ENCODE measurements at places on chromosomes 12 and 14.

- DNase-seq = no peak
These were observed 2.8 kb upstream of the FGF6 start for GRCh38 chr12:4448371-4448940.

GRCh38 chr12:61272441-61272840, 987.8 kb upstream of the USP15 start:
- no peak for DNase-seq

DNA sequence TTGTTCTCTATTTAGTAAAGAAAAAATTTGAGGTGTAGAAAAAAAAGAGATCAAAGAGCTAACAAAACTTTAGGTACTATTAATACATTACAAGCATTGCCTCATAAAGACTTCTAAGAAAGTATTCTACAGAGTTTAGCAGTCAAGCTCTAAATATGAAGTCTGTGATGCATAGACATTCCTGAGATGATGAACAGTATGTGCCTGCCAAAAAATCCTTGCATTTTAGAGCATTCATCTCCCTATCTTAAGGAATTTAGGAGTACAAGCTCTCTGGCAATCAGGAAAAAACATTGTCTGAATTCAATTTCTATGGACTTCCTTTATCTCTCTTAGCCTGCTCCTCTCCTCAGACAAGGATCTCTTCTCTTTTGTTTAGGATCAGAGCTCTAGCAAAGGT, 202.6 kb upstream of the LRFN5 start:
- DNase-seq = no peak

DNA sequence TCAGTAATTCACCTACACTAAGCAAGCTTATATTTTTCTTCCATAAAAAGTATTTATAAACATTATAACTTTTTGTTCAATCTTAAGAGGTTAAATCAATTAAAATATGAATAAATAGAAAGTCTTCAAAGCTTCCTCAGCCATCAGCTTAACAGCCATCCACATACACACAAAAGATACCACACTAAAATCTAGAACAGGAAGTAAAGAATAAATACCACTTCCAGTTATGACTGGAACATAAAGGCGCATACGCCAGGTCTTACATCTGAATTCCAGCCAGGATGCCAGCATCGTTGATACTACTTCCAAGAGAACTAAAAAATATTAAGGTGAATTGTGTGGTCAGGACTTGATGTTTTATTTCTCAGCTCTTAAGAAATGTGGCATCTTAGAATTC, 17.0 kb downstream of the SIX1 start:
- no peak for DNase-seq

GRCh38 chr12:93812626-93813025, 135.5 kb downstream of the CRADD start:
- DNase-seq = no peak

DNA sequence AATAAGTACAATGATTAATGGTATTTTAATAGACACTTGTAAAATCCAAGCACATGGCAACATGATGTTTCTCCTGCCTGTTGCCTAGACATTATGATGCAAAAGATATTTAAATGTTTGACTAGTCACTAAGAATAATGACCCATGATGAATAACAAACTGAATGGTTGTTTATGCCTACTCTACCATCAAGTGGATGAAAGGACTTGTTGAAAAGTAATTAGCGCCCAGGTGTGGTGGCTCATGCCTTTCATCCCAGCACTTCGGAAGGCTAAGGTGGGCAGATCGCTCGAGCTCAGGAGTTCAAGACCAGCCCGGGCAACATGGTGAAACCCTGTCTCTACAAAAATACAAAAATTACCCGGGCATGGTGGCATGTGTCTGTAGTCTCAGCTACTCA, 30.7 kb downstream of the KIF21A start:
- no peak for DNase-seq

- no peak for DNase-seq
These were observed 98.5 kb downstream of the ETV6 start for GRCh38 chr12:11747969-11748368.

- no peak for DNase-seq
These were observed 193.3 kb downstream of the KTN1 start for GRCh38 chr14:55773312-55773711.

- no peak for DNase-seq
These were observed 230.1 kb upstream of the PLXNC1 start for GRCh38 chr12:93918262-93918661.

DNA sequence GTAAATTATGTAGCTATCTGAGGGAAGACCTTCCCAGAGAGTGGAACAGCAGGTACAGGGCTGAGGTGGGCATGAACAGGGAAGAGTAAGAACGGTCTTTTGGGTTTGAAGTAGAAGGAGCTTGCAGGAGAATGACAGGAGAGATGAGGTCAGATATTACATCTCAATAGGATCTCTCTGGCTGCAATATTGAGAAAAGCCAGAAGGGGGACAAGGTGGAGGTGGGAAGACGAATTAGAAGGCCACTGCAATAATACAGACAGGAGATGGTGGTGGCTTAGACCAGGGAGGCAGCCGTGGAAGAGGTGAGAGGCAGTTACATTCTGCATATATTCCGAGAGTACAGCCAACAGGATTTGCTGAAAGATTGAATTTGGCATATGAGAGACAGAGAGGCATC, 310.2 kb downstream of the APAF1 start:
- no peak for DNase-seq

- no peak for DNase-seq
These were observed 215.0 kb upstream of the EEA1 start for GRCh38 chr12:93144109-93144508.

GRCh38 chr12:26705851-26706250, 127.1 kb downstream of the ITPR2 start:
- no peak for DNase-seq

DNA sequence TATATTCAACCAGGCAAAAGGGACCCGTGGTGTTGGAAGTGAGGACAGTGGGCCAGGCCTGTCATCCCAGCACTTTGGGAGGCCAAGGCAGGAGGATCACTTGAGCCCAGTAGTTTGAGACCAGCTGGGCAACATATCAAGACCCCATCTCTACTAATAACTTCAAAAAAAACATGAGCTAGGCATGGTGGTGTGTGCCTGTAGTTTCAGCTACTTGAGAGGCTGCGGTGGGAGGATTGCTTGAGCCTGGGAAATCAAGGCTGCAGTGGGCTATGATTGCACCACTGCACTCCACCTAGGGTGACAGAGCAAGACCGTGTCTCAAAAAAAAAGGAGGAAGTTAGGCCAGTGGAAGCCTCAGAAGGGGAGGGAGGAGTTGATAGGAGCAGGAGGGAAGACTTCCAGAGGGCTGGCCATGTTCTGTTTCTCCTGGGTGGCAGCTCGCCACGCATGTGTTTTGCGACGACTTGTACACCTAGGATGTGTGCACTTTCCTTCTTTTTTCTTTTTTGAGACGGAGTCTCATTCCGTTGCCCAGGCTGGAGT, 10.1 kb downstream of the SLC25A29 start:
- no peak for DNase-seq

- no peak for DNase-seq
These were observed 66.9 kb downstream of the DNAH10 start for GRCh38 chr12:123828854-123829547.

DNA sequence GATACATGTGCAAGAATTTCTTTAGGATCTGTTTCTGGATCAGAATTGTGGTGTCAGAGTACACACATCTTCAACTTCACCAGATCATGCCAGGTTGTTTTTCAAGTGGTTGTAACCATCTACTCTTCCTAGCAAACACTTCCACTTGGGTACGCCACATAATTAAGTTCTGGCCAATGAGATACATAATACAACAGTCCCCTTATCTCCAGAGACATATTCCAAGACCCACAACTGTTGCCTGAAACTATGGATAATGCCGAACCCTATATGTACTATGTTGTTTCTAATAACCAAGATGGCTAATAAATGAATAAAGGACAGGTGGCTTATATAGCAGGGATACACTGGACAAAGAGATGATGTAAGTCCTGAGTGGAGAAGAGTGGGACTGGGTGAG, 2.5 kb upstream of the CHPT1 start:
- no peak for DNase-seq

GRCh38 chr12:3600039-3600720, 109.2 kb downstream of the PRMT8 start:
- no peak for DNase-seq

DNA sequence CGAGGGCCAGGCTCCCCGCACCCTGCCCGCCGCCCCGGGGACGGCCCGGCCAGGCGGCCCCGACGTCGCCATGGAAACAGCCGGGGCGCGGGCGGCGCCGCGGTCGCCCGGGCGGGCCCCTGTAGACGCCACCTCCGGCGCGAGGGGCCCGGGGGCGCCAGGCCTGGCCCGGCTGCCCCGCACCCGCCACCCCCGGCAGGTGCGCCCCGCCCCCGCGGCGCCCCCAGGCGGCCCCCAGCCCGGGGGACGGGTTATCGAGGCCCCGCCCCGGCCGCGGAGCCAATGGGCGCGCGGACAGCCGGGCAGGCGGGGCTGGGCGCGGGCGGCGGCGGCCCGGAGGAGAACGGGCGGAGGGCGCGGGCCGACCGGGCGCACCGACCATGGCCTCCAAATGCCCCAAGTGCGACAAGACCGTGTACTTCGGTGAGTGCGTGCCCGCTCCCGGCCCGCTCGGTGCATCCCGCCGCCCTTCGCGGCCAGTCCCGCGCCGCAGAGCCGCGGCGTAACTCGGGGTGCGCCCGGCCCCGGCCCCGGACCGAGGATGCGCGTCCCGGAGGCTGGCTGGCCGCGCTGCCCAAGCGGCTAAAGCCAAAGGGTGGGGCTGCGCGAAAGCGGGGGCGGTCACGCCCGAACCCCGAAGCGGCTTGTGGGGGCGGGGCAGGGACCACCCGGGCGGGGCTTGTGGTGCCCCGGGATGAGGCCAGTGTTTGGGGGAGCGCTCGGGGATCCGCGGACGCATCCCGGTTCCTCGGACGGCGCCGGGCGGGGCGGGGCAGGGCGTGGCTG, at the start of gene CRIP2:
TSS of gene CRIP2 (plus strand) at position 339 of the 786 bp plus-strand sequence. CDS start at position 381, 42 bp downstream.
- peak; percentile 69 for DNase-seq

DNA sequence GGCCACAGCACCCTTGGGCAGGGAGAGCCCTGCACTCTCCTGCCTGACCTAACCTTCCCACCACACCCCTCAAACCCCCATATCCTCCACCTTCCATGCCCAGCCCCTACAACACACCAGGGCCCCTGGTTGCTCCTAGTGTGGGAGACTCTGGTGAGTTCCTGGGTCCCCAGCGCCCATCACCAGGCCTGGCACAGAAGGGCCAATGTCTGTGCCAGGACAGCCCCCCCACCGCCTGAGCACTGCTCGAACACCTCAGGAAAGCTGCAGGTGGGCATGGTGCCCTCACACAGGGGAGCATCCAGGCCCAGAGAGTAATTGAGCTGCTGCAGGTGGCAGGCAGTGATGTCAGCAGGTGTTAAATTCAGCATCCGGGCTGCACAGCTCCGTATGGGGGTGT, 15.2 kb downstream of the ADCY6 start:
- no peak for DNase-seq

DNA sequence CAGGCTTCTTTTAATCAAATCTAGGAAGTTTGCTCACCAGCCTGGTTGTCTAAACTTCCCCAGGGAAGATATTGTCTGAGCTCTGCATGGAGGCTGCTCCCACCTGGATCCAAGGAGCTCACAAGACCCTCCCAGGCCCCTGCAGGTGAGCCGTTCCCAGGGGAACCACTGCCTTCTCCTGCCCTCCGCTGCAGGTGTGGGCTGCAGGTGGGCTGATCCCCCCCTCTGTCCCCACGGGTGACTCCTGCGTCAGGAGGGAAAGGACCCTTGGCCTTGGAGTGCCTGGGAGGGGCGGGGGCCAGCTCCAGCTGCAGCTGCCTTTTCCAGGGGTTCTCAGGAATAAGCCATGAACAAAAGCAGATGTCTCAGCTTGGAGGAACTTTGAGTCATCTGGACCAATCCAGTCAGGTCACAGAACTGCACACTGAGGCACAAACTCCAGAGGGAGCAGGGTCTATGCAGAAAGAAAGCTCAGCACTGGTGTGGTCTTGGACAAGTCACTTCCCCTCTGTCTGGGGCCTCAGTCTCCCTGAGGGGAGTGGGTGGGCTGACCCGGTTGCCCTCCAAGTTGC, 246.6 kb upstream of the RTL1 start:
- DNase-seq = no peak

- DNase-seq = no peak
These were observed 1.1 kb upstream of the CSRP2 start for GRCh38 chr12:76879710-76880518.

- DNase-seq = no peak
These were observed 317.5 kb downstream of the PPFIA2 start for GRCh38 chr12:81441629-81442028.

DNA sequence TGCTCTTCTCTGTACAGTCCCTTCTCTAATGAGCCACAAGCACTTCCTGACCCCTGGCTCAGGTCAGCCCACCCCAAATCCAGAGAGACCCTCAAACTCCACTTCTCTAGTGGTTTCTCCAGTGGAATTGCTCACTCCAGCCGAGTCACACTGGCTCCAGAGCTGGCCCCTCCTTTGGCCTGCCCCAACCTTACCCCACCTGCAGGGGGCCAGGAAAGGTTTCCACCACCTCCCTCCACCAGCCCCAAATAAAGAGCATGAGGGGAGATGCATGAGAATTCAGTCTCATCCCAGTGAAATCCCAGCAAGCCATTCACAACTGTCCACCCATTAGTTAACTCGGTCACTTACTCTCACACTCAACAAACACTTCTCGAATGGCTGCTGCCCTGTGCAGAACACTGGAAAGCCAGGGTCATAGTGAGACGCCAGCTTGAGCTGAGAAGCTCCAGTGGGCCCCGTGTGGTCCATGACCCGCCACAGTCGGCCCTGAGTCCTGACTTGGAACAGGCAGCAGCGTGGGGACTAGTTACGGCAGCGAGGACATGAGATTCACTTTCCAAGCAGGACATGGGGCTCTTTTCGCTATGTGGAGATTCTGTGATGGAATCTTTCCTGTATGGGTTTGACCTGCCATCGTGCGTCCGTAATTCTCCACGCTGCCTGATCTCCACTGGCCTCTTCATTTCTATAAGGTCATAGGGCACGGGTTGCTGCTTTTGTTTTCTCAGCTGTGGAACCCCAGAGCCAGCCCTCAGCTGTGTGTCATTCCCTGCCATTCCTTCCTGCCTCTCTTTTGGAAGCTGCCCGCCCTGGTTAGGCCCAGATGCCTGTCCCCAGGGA, 44.2 kb downstream of the SLC6A12 start:
- DNase-seq = no peak

- no peak for DNase-seq
These were observed 261.7 kb upstream of the CRY1 start for GRCh38 chr12:107355004-107355565.

DNA sequence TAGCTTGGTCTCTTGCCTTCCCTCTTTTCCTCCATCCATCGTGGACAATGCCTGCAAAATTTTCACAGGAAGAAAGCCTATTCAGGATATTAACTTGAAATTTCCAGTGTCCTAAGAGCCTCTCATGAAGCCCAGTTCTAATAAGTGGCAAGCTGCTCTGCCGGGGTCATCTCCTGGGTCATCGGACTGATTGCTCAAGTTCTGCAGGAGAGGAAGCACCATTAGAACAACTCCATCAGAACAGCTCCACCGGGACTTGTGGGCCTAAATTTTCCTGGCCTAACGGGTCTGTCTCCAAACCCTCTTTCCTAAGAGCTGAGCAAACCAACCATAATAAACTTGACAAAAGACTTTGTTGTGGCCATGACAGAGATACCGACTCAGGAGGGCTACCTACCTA, 13.9 kb downstream of the ERG28 start:
- no peak for DNase-seq

- no peak for DNase-seq
These were observed 86.9 kb upstream of the CPM start for GRCh38 chr12:69019910-69020309.

GRCh38 chr12:124561231-124561630, 6.2 kb downstream of the NCOR2 start:
- no peak for DNase-seq
